Activated CD4-positive, alpha-beta T cell treated with anti-CD3 and anti-CD28 coated beads, Interleukin-2, amount 10 ng/mL, durations not matched to agents 7 days and 5 days (primary cell): ENCODE measurements at places on chromosomes 6 and 20.

DNA sequence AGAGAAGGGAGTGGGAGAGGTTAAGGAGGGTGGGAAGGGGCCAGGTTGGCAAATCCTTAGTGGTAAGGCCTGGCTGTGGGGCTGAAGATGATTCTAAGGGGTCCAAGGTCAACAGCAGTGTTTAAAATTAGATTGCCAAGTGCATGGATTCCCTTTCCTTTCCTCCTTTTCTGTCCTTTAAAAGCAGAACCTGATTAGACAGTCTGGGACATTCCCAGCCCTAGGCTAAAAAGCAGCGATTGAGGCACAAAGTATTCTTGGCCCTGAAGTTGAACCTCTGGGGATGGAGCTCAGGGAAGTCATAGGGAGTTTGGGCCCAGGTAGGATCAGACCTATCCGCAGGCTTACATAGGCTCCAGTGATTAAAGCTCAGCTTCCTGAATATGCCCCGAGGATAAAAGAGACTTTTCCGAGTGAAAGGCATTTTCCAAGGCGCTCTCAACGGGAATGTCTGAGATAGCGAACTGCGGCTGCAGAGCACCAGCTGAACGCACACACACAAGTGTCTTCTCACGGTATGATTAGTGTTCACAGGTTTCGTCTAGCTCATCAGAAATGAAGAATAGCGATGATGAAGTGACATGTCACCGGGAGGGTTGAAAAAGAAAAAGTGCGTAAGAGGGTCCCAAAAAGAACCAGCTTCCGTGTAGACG, 787 bp upstream of the CARMIL1 start:
- DNase-seq = no peak

DNA sequence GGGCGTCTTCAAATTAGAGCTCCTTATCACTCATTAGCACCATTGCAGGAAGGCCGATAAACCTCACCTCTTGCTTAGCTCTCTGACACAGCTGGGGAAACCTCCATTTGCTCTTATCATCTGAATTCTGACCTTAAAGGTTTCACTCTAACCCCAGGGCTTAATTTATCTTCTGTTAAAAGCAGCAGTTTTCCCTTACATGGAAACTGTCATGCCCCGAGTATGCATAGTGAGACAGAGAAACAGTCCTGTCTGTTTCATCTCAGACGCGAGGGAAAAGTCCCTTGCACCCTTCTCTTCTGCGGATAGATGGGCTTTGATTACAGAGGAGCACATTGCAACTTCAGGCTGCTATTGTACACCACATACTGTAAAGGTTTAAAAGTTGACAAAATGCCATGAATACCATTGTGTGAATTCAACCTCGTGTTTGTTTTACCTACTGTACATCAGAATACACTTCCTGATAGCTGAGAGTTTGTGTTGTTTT, 191.5 kb upstream of the BMP2 start:
- DNase-seq = no peak

GRCh38 chr6:134410541-134410940, 92.6 kb upstream of the SGK1 start:
- no peak for DNase-seq

DNA sequence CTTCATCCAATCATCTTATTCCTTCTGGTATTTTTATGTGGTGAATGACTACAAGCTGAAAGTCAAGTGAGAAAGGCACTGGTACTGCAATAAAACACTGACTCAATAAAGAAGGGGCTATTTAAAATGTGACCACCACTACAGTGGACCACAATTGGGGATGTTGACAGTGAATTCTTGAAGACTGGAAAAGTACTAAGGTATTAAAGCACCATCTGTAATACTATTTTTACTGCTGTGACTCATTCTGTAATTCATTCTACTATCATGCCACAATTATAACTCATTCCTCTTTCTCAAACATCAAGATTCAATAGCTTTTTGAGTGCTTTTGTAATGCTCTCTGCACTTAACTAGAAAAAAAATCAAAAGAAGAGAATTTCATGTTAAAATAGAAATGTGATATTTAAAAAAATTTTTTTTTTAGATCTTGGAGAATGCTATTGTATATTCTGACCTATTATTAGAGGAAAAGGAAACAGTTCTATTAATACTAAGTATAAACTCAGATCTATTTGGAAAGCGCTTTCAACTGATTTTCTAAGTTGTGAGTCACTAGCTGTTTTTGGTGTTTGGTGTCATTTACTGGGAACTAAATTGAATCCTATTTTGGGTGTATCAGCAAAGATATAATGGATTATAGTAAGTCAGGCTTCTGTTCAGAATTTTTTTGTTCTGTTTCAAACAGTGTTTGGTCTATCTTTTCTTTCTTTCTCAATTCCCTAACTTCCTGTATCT, 104.7 kb upstream of the TMEM170B start:
- DNase-seq = no peak

DNA sequence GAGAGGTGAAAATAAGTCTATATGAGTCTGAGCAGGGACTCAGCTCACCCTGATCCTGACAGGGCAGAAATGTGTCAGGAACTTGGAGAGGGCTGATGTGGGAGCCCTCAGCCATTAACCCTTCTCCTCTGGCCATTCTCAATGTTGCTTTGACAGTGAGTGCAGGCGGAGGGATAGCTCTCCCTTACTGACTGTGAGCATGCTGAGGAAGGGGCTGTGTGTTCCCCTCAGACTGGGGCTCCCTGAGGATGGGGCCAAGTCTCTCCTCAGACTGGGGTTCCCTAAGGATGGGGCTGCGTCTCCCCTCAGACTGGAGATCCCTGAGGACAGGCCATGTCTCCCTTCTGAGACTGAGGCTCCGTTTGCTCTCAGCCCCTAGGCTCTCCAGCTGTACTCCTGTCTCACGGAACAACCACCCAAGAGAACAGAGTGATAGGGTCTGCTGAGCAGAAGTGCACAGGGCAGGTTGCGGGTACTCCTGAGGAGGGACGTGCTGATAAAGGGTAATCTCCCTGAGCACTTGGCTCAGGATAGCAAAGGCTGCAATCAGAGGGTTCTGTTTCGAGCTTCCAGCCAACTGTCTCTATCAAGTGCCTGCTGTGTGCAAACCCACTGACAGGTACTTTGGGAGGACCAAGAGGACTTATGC, 141.0 kb downstream of the MRPL14 start:
- no peak for DNase-seq

DNA sequence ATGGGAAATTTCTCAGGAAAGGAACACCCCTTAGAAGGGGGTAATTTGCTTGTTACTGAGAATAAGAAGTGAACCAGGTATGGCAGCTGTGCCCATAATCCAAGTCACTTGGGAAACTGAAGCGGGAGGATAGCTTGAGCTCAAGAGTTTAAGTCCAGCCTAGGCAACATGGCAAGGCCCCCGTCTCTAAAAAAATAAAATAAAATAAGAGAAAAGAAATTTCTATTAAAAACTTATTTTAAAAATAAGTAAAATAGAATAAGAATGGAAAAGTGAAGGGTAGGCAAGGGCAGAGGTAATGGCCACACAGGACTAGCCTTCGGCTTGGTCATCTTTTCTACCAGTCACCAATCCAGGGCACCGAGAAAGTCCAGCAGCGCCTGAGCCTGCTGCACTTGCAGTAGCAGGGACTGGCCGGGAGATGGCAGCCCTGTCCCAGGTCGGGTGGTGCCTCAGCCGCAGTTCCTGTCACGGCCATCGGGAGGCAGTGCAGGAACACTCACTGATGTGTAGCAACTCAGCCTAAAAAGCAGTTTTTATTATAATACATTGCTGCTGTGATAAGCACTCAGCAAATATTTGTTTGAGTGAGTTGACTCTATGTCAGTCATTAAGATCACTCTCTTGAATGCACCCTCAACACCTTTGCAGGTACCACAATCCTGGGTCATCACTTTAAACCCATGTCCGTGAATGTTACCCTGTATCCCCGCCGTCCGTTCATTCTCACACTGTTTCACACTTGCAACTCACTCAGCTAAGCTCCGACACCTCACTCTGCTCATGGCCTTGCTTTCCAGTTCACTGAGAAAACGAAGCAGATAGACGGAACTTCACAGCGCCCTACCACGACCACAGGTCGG, 23.2 kb upstream of the GCM1 start:
- DNase-seq = peak; percentile 91

- peak; percentile 33 for DNase-seq
Observed at GRCh38 chr20:32333988-32334885, 23.9 kb upstream of the ASXL1 start.

GRCh38 chr20:57567471-57568079, 6.7 kb downstream of the PCK1 start:
- no peak for DNase-seq

DNA sequence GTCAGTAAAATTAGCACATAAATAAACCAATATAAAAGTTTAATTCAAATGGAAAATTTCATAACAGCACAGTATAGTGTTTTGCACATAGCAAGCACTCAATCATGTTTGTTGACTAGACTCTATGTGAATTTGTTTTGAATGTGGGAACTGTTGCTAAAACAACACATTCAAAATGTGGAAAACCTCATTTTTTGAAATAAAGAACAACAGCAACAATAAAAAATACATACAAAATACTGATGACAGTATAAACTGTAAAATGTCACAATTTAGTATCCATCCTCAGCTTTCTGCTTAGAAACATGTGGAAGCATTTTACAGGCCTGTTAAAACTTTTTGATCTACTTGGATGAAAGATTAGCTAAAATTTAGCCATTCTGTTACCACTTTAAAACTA, 47.4 kb downstream of the HDAC2 start:
- DNase-seq = no peak

- DNase-seq = no peak
Observed at GRCh38 chr6:92757925-92758324, 661.4 kb downstream of the EPHA7 start.

DNA sequence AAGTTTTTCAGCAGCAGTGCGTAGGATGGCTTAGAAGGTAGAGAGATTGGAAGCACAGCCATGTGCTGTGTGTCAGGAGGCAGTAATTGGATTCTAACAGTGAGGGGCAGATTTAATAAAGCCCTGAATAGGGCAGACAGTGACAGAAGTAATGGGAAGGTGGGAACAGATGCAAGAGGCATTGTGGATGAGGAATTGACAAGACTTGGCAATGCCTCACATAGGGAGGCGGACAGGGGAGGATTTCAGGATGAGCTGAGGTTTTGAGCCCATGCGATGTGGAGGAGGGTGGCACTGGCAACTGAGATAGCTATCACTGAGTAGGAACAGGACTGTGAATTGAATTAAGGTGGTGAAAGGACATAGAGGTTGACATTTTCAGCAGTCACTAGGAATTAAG, 262.2 kb upstream of the FLRT3 start:
- no peak for DNase-seq

- no peak for DNase-seq
Observed at GRCh38 chr6:128439627-128440026, 80.8 kb downstream of the PTPRK start.

- DNase-seq = peak; percentile 62
Observed at GRCh38 chr20:36836591-36837269, 39.2 kb upstream of the TLDC2 start.

- DNase-seq = no peak
Observed at GRCh38 chr6:164792666-164793065, 516.7 kb downstream of the C6orf118 start.

GRCh38 chr6:136568129-136568528, 17.9 kb upstream of the MAP7 start:
- no peak for DNase-seq

DNA sequence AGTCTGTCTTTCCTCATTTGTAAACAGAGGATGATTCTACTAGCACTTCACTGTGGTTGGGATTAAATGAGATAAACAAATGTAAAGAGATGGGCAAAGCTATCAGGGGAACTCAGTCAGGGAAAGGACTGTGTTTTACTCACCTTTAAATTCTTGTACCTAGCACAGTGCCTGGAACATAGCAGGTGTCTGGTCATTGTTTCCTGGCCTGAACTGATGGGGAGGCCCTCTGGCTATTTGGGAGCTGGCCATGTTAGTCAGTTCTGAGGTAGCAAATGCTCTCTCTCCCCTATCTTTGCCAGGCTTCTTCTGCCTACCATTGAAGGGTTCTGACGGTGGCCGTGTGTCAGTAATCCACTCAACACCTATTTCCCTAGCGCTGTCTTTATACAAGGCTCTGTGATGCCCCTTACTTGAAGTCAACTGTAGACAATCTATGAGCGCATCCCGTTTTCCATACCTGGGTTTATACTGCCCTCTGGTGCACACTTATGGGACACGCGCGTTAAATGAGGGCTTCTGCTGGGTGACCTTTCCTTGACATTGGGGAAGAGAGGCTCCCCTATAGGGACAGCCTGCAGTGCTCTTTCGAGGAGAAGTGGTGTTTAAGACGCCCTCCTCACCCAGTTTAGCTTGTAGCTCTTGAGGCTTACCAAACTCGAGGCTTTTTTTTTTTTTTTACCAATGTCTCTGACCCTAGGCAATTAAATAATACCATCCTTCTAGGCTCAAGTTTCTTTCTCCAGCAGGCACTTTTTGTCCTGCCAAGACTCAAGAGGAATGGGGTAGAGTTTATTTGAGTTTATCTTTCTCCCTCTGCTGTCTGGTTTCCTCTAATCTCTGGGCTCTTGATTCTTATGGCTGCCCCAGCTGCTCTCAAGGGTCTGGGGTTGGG, 4.0 kb upstream of the SPATS1 start:
- peak; percentile 76 for DNase-seq

- DNase-seq = no peak
Observed at GRCh38 chr6:63349401-63349800, 29.6 kb upstream of the LGSN start.

GRCh38 chr6:85129881-85130280, 320.0 kb upstream of the NT5E start:
- DNase-seq = no peak

GRCh38 chr20:63738687-63739129, 868 bp upstream of the SLC2A4RG start:
- DNase-seq = peak; percentile 42

- DNase-seq = no peak
Observed at GRCh38 chr6:23180504-23181293, 611.3 kb downstream of the HDGFL1 start.

- no peak for DNase-seq
Observed at GRCh38 chr6:52871621-52872020, 31.0 kb upstream of the GSTA5 start.

DNA sequence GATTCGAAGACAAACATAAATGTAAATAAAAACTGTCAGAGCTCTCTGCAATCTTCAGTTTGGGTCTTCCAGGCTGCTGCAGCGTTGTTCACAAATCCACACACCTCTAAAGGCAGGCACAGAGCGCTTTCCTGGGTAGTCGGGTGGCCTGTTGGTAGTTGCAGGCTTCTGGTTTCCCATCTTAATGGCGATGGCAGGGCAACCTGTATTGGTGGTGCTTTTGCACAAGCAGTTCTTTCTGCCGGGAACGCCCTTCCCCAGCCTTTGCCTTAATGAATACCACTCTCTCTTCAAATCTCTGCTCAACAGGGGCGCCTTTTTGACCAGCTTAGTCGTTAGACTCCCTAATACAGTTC, 723 bp upstream of the IFT52 start:
- peak; percentile 27 for DNase-seq
